ENCODE measurements at places on chromosomes 3 and 15.

DNA sequence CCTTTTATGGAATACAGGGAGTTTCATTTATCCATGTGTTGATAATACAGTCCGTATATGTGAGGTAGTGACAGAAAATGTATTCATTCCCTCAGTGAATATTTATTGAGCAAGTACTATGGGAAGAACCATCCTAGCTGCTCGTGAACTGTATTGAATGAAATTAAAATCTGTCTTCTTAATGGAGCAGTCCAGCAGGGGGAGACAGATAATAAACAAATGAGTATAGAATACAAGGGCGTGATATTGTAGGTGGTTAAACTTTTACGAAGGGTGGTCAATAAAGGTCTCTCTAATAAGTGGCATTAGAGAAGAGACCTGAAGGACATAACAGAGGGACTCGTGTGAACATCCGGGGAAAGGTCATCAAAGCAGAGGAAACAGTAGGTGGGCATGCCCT lies 62.7 kb upstream of the OSTN start:
- no peak for DNase-seq

- DNase-seq: no peak
These were observed 53.5 kb upstream of the LEKR1 start for GRCh38 chr3:156772588-156773206.

DNA sequence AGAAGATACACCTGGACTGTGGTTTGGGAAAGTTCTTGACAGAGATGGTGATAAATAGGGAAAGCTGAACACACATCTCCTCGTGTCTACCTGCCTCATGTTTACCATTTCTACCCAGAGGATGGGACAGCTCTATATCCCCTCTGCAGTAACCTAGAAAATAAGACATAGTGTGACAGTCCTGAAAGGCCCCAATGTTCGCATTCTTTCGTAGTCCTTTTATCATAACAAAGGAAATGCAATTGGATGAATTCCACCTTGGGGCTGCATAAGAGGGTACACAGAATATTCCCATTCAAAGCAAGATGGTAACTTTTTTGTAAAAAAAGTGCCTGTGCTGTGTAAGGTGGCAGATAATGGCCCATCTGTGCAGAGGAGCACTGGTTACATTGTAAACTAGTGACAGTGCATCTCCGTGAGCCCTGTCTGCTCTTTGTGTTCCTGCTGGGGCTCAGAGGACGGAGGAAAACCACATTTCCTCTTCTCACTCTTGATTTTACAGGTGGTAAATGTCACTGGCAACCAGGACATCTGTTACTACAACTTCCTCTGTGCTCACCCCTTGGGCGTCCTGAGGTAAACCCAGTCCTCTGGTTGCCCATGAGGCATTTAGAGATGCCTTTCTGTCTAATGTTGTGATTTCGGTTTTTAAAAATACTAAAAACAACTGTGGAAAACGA lies 74.3 kb downstream of the SIDT1 start:
- DNase-seq: no peak

- DNase-seq: no peak
These were observed 18.1 kb upstream of the CACNA2D2 start for GRCh38 chr3:50521572-50521971.

DNA sequence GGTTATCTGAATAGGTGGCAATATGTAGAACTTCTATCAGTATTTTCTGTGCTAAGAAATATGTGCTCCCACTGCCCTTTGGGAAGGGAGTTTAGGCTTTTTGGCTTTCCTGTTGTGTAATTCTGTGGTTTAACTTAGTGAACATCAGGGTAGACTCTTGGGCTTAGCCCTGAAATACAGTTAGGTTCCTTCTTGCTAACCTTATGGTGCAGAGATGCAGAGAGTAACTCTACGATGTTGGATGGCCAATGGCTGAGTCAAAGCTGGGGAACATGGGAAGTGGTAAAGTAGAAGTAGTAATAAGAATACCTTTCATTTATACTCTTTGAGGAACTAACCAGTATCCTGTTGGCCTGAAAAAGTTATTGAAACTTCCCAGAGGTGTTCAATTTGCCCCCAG lies 80.8 kb upstream of the IL12A start:
- DNase-seq: no peak
